CD4-positive, CD25-positive, alpha-beta regulatory T cell (primary cell): ENCODE measurements at places on chromosomes 2 and 18. TPM values are rescaled to one million over a fixed set of nuclear protein-coding genes. Genes with fewer than 3 reads are reported as not detected.

ALPG gene
- not detected for total RNA-seq

GRCh38 chr2:15836689-15837610 lies 103.4 kb upstream of the MYCN start:
- no peak for DNase-seq

DNA sequence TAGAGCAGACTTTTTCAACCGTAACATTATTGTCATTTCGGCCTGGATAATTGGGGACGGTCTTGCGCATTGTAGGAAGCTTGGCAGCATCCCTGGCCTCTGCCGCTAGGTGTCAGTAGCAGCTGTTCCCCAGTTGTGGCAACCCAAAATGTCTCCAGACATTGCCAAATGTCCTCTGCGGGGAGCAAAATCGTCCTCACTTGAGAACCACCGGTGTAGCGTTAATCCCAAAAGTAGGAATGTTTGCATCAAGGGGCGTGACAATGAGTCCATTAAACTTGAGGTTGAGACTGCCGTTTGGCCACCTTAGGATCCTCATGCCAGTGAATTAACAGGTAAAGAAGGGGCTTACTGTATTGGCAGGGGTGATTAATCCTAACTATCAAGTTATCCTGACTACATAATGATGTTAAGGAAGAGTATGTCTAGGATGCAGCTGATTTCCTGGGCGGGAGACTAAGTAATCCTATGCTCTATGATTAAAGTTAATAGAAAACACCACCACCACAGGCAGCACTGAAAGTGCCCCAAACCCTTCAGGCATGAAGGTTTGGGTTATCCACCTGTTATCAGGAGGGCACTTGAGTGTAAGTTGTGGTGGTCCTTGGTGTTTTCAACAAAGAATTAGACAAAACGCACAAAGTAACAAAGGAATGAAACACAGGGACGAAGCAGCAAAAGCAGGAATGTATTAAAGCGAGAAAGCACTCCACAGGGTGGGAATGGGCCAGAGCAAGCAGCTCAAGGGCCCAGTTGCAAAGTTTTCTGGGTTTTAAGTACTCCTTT lies 4.9 kb upstream of the ZC3H8 start:
- peak; percentile 69 for DNase-seq

DNA sequence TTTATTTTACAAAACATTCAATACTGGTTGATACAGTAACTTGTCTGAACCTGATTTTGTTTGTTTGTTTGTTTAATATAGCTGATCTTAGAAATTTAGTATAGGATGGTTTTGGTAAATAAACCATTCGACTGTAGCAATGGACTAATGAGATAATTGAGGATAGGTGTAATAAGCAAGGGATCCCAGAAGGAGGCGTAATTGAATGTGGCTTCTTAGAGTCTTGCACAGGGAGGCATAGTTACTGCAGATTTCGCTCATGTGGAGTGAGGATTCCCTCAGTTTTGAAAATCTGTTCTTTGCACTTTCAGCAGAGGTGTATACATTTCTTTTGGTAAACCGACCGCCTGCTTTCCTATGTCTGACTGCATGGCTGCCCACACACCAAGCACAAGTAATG lies 709.6 kb downstream of the SOCS6 start:
- no peak for DNase-seq

AKAIN1 gene
- not detected for total RNA-seq

PRSS56 gene
- not detected for total RNA-seq

PIEZO2 gene
- total RNA-seq = not detected

- no peak for DNase-seq
Measured at GRCh38 chr2:203664029-203664755, 42.2 kb upstream of the CD28 start.

ABHD3 gene
- total RNA-seq = 57.1 TPM

RPIA gene
- 24.2 TPM for total RNA-seq

DNA sequence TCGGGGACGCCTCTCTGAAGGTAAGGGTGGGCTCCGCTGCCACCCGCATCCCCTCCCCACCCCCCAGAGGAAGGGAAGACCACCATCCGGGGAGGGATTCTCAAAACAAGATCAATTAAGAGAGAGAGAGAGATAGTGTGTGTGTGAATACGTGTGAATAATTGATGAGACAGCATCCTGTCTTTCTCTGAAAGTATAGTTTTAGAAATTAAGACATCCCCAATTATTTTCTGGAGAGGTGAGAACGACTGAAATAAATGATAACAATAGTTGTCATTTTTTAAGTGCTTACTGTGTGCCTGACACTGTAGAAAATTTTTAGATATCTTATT lies 751 bp downstream of the IL18R1 start:
- no peak for DNase-seq

GRCh38 chr2:53490659-53491058 lies 276.9 kb upstream of the CHAC2 start:
- no peak for DNase-seq

DNA sequence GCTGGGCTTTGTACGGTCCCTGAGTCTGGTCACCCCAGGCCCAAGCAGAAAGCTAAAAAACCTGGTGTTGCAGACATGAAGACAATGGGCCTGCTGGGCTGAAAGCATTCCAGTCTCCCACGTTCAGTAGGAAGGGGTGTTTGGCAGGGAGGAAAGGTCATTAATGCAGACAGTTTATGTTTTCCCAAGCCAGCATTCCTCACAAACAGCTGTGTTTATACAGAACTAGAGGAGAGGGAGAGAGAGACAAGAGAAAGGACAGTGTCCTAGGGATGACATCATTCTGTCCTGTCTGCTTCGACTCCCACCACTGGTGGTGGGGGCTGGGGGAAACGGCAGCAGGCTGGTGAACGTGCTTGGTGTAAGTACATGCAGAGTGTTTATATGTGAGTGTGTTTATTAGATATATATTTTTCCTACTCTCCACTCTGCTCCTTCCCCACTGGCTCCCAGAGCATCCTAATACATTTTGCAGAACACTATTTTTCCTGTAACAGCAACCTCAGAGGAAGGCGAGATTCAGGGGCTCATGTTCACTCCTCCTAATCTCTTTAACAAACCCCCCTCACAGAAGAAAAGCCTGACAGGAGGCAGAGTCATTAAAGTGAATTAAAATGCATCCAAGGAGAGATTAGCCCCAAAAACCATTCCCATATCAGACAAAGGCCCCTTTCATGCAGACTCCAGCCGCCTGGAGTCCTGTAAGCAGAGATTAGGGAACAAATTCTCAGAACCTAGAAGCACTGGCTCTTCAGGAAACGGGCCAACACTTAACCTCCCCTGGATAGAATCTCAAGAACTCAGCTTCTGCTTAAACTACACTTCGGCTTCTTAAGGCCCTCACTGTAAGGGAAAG lies 380.4 kb downstream of the TNS1 start:
- no peak for DNase-seq

GRCh38 chr2:182266909-182267308 lies 159.9 kb downstream of the PDE1A start:
- no peak for DNase-seq

- peak; percentile 73 for DNase-seq
Measured at GRCh38 chr2:168961450-168962229, 60.5 kb downstream of the G6PC2 start.

DNA sequence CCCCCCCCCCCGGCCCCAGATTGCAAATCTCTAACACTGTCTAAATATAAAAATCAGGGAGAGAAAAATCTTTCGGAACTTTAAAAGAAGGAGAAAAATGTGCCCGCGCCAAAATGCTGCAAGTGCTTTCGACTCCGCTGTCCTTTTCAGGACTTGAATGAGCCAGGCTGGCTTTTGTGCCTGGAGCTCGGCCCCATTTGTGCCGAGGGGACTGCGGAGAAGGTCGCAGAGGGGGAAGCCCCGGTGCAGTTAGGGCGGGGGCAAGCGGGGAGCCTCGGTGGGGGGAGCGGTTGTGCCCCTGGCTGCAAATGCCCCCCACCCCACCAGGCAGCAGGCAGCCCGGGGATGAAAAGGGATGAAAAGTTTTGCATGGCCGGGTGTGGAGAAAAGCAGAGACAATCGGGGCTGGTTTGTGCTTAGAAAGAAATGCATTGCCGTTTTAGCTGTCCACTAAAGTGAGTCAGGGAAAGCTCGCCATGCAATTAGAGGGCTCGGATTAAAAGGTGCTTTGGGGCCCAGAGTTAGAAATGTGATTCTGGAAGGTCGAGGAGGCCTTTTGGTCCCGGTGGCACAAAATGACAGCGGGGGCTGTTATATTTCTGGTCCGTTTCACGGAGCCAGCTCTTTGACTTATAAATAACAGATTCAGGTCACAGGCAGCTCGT lies 1.6 kb downstream of the INHBB start:
- DNase-seq = no peak

TUBA3D gene
- not detected for total RNA-seq

DNA sequence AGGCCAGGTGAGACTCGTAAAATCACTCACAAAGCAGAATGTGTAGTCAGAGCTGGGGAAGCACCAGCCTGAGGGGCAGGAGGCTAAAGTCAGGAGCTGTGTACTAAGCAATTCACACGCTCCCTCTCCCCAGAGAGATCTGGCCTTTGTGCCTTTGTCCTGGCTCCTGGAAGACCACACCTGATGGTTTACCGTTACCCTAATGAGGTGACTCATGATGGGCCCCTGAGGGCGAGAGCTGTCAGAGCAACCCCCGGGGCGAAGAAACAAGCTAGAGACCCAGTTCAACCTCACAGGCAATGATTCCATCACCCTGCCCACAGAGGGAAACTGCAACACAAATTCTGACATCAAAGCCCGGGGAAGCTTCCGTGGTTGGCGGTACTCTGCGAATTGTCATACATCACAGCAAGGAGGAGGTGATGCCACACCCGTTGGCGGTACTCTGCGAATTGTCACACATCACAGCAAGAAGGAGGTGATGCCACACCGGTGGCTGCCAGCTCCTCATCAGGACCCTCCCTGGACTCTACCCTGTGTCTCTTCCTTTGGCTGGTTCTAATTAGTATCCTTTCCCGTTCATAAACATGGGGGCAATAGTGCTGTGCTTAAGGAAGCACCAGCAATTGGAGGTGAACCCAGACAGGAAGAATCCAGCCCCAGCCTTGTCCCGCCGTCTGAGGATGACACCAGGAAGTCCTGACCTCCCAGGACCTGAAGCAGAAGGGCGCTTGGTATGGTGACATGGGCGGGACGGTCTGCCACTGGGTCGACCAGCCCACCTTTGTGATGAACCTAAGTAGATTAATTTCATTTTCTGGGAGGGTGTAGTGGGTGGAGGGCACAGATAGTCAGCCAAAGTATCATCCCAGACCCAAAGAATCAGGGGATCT lies 30.5 kb downstream of the B3GNT7 start:
- peak; percentile 28 for DNase-seq

DNA sequence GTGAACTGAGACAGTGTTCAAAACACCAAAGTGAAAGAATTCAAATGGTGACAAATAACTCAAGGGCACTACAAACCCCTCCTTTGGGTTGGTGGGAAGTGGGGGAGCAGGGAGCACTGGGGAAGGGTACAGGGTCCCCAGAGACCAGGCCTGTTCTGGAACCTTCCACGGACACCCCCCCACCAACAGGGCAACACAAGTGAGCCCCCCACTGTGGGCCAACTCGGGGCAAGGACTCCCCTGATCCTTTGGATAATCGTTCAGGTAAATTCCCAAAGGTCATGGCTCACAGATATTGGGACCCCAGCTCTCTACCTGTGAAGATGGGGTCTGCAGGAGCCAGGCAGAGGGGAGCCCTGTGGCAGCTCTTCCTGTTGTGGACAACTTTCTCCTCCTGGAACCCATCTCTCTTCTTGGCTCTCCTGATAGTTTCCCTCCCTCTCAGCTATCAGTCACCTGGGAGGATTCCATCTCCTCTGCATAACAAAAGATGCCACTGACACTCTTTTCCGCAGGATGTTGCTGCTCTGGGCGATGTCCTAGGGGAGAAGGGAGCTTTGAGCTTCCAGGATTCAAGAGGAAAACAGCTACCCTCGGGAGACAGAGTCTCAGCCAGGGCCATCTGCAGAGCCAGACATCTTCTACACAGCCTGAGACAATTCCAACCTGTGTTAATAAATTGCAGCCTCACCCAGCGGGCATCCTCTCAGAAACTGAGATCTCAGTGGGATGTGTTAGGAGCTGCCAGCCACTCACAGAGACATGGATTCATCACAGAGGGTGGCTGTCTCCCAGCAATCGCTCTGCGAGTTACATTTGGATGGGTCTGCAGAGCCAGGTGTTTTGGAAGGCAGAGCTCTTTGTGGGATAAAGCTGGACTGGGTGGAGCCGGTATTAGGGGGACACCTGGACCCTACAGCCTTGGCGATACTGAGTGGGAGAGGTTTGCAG lies 35.4 kb downstream of the MBP start:
- DNase-seq = no peak

GRCh38 chr2:121135168-121135853 lies 149.7 kb downstream of the TFCP2L1 start:
- DNase-seq = no peak

MC4R gene
- not detected for total RNA-seq

UGT1A10 gene
- total RNA-seq = not detected

DNA sequence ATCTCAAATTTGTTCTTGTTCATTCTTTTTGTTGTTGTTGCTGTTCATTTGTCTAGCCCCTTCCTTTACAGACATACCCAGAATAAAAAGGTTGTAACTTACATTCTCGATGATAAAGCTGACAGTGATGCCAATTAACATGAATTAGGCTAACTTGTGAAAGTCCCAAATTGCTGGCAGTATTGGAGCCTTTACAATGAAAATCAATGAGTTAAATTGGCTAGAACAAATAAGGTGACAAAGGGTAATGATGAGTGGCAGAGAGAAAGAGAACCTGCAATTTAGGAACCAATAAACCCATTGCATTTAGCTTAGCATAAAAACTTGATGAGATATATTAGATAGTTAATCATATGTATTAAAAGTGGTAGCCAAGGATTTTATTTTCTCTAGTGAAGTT lies 521.0 kb downstream of the ADCYAP1 start:
- DNase-seq = no peak
